NCI-H1417 (cell line): ENCODE measurements at places on chromosomes 1 and 21.

GRCh38 chr1:103211073-103211472 lies 102.8 kb upstream of the COL11A1 start:
- DNase-seq: no peak

- DNase-seq: peak; percentile 27
These were observed 70.3 kb downstream of the GALNT2 start for GRCh38 chr1:230137337-230137815.

DNA sequence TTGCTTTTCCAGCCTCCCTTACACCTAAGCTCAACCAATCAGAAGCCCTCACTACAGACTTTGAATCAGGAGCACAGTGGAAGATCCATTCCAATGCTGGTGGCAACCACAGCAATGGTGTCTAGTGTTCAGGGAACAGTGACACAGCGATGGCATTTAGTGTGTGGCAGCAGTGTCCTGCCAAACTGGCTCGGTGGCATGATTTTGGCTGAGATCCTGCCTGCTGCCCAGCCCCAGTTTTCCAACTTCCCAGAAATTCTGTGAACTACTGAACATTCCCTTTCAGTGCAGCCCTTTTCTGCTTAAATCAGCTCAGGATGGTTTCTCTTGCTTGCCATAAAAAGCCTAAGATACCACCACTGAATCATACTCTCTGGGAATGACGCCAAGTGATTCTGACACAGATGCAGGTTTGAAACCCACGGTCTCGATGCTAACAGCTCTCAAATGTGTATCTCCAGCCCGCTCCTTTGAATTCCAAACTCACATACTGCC lies 8.8 kb downstream of the ASAP3 start:
- DNase-seq: no peak

DNA sequence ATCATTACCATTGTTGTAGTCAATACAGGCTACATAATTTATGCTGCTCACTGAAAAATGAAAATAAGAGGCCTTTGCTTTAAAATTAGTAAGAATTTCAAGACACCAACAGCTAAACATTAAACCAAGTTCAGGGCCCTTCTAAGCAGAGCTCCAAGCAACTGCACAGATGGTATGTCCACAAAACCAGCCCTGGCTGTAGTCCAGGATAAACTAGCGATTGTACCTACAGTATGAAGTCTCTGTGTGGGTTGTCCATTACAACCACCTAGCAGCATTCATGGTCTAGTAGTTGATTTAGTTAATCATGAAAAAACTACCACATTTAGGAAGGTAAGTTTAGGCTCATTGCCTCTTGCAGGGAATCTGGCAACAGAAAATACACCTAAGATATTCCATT lies 35.3 kb downstream of the CLCA4 start:
- DNase-seq: no peak

DNA sequence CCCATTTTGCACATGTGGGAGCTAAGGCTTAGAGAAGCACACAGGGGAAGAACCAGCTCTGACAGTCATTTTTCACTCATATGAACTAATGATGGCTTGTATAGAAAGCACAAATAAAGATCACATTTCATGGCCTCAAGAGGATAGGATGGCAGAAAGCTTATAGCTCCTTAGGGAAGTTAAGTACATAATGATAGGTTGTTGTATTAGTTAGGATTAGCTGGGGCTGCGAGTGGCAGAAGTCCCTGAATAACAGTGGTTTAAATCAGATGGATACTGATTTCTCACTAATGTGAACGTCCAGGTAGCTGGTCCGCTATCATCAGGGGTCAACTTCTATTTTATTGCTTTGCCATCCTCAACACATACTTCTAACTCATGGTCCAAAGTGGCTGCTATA lies 284.0 kb downstream of the RPS6KC1 start:
- DNase-seq: peak; percentile 92

DNA sequence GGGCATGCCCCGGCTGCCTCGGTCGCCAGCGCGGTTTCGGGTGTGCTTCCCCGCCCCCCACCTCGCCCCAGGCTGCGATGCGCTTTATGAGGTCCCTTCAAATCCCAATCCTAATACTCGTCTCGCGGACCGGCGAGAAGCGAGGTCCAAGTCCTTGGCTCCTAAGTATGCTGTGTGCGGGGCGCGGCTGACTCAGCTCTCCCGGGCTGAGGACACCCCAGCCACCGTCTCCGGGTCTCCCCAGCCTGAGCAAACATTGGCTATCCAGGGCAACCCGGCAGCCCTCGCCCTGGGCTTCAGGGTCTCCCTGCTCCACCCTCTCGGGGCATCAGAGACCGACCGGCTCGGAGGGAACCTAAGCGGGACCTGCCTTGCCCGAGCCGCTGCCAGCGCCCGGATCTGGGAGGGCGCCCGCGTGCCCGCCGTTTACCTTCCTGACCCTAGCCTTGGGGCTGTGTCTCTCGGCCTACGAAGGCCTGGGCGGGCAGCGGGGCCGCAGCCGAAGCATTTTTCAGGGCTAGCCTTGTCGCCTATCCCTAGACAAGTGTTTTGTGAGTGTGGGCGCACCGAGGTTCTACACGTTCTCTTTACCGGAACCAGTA lies 1.2 kb downstream of the ITPKB start:
- DNase-seq: peak; percentile 76

- no peak for DNase-seq
These were observed 756 bp downstream of the ANKRD13C start for GRCh38 chr1:70353601-70354331.

GRCh38 chr1:107593501-107594209 lies 371.3 kb downstream of the VAV3 start:
- DNase-seq: no peak

- no peak for DNase-seq
These were observed 12.5 kb upstream of the PIGC start for GRCh38 chr1:172456344-172456769.
